ENCODE measurements at places on chromosomes 11 and 22.

- DNase-seq = peak; percentile 6
These were observed 15.3 kb upstream of the OR10V1 start for GRCh38 chr11:59728913-59729312.

DNA sequence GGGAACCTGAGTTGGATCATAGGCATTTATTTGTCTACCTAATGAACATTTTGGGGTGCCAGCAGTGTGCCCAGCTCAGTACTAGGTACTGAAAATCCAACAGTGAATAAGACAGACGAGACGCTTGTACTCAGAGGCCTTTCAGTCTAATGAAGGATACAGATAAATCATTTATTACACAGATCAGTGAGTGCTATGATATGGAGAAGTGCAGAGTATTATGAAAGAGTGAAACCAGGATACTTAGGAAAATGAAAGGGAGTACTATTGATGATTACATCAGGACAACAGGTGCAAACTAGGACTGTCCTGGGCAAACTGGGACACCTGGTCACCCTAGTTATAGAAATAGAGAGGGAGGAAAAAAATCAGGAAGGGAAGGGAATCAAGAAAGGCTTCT, 207.5 kb upstream of the NCAM1 start:
- no peak for DNase-seq

DNA sequence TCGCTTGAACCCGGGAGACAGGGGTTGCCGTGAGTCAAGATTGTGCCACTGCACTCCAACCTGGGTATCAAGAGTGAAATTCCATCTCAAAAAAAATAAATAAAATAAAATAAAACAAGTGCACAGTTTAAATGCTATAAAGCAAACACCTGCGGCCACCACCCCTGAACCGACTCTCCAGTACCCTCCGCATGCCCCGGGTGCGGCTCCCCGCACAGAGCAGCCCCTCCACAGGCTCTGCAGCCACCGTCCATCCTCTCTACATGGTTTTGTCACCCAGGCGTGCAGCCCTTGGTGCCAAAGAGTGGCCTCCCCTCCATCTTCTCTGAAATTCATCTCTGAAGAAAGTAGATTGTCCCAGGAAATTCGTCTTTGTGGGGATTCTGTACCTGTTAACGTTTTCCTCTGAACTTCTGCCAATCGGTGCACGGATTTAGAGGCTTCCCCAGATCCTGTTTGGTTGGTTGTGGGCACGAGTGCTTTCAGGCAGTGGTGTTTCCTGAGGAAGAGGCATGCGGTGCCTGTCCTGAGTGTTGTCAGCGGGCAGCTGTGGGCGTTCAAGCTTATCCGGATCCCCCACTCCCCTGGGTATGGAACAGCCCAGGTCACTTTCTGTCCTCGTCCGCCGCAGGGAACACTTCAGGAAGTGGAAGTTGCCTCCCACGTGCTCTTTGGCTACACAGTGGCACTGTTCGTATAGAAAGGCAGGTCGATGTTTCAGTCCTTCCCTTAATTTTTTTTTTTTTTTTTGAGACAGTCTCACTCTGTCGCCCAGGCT, 4.1 kb downstream of the MIOX start:
- DNase-seq = no peak

DNA sequence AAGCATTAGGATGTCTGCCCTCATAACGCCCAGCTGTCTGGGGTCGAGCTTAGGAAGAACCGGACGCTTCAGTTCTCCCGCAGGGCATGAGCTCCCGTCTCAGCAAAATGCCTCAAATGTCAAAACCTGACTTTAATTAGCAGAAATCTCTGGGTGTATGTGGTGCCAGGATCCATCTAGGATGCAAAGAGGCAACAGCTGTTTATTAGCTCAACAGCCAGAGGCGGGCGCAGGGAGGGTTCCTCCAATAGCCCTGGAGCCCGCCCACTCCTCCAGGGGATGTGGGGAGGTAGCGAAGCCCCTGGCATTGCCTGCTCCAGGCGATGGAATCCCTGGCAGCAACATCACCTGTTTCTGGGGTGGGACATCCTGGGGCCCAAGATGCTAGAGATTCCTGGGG, 39.4 kb upstream of the RTL6 start:
- DNase-seq = no peak

DNA sequence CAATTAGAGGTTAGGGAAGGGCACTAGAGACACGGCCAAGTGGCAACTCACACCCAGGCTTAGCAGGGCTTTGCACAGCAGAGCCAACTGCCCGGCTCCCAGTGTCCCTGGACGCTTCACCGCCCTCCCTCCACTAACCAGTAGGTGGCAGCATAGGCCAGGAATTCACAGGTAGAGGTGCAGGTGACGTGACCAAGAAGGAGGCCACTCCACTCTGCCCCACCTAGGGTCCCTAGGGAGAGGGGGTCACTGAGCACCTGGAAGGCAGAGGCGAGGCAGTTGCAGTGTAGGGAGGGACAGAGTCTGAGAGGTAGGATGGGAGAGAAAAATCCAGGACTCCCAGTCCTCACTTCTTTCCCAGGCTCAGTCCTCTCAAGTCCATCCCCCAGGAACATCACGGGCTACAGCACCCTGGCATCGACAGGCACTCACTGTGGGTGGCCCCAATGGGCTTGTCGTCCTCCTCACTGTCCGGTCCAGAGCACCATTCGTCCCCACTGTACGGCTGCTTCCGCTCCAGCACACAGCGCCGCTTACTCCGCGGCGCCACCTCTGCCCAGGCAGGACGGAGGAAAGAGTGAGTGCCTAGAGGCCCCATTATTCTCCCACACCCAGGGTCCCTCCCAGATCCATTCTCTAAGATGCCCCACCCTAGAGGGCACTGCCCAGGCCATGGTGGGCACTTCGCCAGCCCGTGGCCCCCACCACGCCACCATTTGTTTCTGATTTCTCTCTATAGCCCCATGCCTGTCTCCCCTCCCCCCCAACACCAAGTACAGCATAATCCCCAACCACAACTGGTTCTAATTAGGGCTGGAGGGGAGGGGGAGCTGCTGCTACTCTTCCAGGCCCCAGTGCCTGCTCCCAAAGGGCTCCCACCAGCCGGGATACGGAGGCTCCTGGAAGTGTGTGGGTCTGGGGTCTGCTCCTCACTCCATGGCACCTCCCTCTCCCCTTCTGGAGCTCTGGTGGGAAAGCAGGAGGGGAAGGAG, 18.4 kb downstream of the BCL9L start:
- DNase-seq = peak; percentile 91

DNA sequence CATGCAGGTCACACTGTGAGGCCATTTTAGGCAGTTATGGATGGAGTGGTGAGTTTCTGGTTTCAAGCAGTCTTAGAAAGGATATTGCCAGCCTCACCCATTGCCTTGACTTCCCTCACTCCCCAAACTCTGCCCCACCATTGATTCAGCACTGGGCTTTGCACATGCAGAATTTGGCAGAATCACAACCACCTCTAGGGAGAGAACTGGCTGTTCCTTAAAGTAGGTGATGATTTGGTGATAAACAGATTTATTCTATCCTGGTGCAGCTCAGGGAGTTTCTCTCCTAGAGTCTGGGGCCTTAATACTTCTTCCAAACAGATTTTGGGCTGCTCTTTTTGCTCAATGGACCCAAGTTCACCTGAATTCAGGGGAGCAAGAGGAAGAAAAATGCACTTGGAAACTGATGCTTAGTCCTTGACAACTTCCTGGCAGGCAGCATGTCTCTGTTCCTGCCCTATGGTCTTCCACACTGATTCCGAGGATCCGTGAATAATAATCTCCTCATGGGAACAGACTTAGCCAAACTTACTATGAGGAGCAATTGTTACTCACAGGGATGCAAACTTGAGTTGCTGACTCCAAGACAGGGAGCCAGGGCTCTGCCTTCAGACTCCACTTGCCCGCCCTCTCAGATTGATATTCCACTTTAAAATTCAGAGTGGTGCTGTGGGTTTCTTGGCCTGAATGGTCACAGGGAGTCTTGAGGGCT, 129.7 kb upstream of the PARVA start:
- DNase-seq = no peak

DNA sequence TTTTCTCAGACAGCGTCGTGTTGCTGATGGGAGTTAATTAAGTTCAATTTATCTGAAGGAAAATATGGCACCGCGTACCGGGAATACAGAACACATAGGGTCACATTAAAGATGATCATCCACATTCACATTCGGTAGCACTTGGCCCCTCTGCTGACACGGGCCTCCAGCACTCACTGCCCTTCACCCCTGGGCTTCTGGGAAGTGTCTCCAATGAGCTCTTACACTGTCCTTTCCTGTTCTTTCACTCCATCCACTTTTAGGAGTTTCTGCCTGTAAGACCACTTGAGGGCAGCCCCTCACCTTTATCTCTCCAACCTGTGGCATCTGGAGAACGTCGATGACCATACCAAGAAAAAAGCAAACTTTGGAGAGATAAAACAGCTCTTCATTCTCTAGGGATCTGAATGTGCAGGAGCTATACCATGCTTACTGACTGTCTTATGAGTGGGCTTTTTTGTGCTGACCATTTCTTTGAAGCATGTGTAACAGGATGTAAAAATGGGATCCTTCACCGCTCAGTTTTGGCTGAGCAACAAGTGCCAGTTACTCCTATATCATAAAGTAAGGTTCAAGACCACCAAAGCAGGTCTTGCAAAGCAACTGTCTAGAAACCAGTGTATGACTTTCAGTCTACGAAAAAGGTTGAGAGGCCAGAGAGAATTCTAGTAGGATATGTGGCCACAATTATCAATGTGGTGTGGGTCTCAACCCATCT, 1.1 kb upstream of the SERGEF start:
- no peak for DNase-seq

DNA sequence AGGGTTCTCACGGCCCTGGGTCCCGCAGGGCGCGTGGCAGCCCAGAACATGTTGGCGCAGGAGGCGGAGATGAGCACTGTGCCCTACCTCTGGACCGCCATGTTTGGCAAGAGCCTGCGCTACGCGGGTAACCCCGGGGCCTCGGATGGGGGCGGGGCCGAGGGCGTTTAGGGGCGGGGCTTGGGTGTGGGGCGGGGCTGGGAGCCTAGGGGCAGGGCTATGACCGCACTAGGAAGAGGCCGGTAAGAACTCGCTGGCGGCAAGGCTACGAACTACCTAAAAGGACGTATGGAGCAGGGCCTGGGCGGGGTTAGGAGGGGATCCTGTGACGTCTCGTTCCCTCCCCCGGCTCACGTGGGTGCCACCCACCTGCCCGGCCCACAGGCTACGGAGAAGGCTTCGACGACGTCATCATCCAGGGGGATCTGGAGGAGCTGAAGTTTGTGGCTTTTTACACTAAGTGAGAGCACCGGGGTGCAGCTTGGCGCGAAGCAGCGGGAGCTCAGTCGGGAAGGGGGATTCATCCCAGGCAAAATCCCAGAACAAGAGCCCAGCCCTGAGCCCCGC, 2.8 kb upstream of the LZTR1 start:
- peak; percentile 54 for DNase-seq

DNA sequence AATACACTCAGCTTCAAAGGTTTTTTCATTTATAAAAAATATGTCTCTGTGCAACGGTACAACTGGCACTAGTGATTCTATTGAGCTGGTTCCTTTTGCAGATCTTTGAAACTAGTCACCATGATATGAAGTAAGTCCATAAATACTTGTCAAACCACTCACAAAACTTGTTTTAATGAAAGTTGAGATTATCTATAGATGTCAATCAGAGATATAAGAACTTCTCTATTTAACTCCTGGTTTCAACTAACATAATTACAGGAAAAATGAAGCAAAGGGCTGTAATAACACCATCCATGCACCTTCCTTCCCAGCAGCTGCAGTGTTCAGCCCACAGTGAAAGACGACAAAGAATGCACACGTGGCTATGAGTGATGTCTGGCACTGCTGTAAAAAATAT, 44.7 kb downstream of the TMEM123 start:
- no peak for DNase-seq

DNA sequence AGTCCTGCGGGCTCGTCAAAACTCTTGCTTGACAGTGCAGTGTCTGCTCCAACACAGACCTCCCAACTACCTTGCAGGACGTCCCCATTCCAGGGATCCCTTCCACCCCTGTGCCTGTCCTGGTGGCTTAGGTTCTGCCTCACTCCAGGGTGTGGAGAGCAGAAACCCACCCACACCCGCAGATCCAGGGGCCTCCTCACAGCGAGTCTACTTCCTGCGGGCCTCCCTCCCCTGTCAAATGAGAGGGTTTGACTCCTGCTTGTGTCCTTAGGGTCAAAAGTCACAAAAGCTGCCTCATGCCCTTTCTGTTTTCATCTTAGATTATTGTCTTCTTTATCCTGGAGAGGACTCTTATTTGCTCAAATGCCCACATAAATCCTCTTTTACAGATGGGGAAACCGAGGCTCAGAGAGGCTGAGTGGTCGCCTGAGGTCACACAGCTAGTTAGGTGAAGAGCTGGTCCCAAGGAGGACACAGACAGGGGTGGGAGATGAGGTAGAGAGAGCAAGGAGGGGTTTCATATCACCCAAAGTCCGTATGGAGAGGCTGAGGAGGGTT, 81.1 kb upstream of the KCNQ1OT1 start:
- DNase-seq = no peak

GRCh38 chr11:69122630-69123431, 32.9 kb upstream of the SMIM38 start:
- peak; percentile 15 for DNase-seq

All from activated CD4-positive, alpha-beta T cell treated with anti-CD3 and anti-CD28 coated beads, Interleukin-2, Interleukin-4, amounts not matched to agents 100 ng/mL and 50 ng/mL, durations not matched to agents 16 hours and 8 hours (primary cell).